ENCODE measurements at places on chromosomes 13 and 19.

DNA sequence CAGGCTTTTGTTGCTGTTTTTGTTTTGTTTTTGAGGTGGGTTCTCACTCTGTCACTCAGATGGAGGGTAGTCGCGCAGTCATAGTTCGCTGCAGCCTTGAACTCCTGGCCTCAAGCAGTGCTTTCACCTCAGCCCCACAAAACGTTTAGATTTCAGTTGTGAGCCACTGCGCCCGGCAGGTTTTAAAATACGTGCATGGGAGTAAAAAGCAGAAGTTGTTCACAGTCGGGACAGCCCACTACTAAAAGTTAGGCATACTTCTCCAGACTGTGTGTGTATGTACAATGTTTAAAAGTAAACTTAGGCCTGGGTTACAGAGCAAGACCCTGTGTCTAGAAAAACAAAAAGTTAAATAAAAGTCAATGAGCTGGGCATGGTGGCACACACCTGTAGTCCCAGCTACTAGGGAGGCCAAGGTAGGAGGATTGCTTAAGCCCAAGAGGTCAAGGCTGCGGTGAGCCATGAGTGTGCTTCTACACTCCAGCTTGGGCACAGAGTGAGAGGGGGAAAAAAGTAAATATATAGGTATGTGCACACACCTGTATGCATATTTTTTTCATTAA, 6.1 kb downstream of the SAFB start:
- no peak for DNase-seq

- no peak for DNase-seq
Measured at GRCh38 chr13:110187641-110188161, 119.3 kb downstream of the COL4A1 start.

- no peak for DNase-seq
Measured at GRCh38 chr13:103099722-103100293, 33.6 kb upstream of the SLC10A2 start.

- no peak for DNase-seq
Measured at GRCh38 chr13:99908140-99908803, 63.3 kb downstream of the ZIC5 start.

DNA sequence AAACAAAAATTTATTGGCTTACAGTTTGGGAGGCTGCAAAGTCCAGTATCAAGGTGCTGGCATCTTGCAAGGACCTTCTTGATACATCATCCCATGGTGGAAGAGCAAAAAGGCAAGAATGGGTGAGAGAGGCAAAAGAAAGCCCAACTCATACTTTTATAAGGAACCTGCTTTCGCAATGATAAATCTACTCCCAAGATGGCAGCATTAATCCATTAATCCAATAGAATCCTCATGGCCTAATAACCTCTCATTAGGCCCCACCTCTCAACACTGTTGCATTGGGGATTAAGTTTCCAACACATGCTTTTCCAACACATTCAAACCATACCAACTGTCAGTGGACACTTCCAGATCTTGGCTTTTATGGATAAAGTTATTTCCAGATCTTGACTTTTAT, 48.7 kb upstream of the ZNF507 start:
- DNase-seq, result no peak

DNA sequence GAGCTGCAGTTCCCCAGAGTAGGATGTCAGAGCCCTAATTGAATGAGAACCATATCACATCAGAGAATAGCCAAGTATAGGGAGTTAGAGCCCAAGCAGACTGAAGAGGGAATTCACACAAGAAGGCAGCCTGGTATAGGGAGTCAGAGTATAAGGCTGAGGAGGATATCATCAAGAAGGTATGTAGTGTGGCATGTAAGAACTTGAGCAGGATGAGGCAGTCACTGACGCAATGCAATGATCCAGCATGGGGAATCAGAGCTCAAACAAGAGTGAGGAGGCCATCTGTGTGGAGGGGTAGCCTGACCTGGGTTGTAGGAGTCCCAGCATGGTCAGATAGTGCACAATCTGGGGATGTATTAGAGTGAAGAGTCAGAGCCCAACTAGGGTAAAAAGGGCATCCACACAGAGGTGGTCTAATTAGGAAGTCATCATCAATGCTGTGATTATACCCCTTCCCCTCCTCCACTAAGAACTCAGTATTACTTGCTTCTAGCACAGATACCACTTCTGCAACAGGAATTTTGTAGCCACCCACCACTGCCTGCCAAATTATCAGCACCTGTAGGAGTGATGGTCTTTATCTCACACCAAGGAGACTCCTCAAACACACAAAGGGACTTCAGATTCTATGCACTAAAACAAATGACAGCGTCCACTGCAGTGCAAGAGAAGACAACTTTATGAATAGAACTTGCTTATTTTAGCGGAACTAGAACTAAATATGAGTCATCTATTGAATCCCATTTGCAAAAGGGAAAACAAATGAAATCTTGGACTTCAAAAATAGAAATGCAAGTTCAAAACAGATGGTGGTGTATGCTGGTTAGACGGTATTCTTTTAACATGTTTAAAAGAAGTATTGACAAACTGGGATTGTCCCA, 107.2 kb downstream of the FNDC3A start:
- DNase-seq, result no peak
